Iris pigment epithelial cell (primary cell): ENCODE measurements at places on chromosomes 11 and 22.

- DNase-seq, result no peak
Measured at GRCh38 chr22:46567471-46567870, 30.1 kb upstream of the CELSR1 start.

DNA sequence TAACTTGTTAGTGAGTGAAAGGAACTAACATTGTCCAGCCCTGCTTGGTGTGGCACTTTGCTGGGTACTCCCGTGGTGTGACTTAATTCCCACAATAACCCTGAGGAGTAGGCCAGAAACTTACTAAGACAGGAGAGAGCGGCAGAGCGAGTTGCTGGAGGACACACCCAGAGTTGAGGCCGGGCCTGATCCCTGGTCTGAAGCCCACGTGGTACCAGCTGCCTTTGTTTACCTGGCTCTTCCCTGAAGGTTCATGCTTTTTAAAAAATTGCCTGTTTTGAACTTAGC lies 594 bp downstream of the MPST start:
- DNase-seq, result peak; percentile 66

DNA sequence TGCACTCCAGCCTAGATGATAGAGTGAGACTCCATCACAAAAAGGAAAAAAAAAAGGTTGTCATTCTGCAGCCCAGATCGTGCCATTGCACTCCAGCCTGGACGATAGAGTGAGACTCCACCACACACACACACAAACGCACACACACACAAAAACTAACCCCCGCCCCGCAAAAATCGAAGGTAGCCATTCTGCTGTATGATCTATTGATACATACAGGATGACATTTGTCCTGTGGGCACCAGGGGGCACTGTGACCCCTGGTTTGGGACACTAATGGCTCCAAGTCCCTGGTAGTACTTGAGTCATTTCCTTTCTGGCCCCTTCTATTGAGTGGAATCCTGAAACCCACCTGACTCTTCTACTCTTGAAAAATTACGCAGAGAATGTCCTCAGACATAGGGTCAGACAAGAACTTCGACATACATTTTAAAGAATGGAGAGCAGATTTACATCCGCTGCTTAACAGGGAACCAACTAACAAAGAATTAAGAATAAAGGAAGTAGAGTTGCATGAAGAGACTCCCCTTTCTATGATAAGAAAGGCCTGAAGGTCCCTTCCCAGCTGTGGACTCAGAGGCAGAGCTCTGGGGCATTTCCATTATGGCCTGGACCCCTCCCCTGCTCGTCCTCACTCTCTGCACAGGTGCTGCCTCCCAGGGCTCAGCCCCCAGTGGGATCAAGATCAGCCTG lies 35.0 kb upstream of the PRAME start:
- peak; percentile 53 for DNase-seq

DNA sequence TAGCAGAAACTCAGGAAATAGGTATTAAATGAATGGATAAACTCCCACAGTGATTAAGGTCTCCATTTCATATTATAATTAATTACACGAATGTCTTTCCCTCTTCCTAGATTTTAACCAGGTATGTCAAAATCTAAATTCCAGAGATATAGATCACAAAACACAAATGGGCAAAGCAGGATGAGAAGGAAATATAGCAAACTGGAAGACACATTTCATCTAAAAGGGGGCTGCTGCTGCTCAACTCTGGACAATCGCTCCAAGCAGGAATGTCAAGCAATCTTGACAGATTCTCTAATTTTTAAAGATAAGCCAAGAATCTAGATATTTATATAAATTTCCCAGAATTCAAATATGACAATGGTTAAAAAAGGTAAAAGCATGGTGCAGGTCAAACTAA lies 554.2 kb upstream of the CCDC90B start:
- DNase-seq, result no peak

GRCh38 chr11:121231576-121232278 lies 60.8 kb upstream of the SC5D start:
- DNase-seq, result no peak

GRCh38 chr11:17741487-17741886 lies 6.9 kb downstream of the KCNC1 start:
- no peak for DNase-seq

GRCh38 chr22:36977401-36977861 lies 41.8 kb downstream of the TST start:
- peak; percentile 19 for DNase-seq

DNA sequence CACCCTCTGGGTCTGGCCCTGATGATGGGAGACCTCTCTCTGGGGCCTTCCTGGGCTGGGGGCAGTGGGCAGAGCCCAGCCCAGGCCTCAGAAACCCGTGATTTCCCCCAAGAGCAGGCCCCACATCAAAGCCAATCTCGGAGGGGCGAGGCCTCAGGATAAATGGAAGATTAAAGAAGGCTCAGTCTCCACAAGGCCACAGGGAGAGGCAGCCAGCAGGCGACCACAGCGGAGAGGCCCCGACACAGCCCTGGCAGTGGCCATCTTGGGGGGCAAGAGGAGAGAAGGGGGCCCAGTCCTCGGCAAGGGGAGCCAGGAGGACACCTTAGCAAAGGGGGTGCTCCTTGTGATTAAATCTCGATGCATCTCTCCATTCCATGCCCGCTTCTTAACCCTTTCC lies 12.5 kb upstream of the CREB3L1 start:
- no peak for DNase-seq

DNA sequence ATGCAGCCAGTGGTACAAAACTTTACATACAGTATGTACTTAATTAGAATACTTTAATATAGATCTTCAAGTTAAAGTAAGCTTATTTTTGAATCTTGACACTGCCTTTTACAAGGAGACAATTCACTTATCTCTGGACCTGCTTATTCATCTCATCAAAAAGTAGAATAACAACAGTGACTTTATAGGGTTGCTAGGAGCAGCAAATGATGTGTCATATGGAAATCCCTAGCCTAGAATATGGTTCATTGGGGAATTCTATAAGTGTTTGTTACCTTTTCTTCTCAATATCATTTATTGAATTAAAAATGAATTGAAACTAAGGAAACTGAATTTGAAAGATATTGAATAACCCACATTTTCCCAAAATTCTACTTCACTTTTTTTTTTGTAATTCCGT lies 45.0 kb upstream of the FIBIN start:
- DNase-seq, result peak; percentile 53

GRCh38 chr22:42299586-42300258 lies 29.3 kb upstream of the TCF20 start:
- DNase-seq, result no peak

GRCh38 chr11:3807909-3808860 lies at the start of gene PGAP2:
Gene PGAP2 (plus strand): TSS chr11:3808560. CDS start chr11:3811260, 2,700 bp downstream.
- DNase-seq, result peak; percentile 53

DNA sequence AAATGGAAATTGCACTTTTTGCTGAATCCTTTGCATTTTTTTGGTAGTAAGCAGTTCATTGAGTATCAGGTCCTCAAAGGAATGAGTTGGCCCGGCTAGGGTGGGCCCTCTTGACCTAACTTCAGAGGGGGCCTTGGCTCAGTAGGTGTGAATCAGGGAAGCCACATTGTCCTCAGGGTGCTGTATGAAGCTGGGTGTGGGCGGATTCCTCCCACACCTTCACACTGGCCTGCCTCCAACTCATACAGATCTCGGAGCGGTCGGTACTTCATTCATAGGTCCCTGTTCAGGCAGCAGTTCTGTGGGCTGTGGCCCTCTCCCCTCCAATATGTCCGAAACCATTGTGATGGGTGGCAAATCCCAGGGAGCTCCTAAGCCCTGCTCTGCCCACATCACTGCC lies 47.4 kb upstream of the OR4B1 start:
- no peak for DNase-seq

DNA sequence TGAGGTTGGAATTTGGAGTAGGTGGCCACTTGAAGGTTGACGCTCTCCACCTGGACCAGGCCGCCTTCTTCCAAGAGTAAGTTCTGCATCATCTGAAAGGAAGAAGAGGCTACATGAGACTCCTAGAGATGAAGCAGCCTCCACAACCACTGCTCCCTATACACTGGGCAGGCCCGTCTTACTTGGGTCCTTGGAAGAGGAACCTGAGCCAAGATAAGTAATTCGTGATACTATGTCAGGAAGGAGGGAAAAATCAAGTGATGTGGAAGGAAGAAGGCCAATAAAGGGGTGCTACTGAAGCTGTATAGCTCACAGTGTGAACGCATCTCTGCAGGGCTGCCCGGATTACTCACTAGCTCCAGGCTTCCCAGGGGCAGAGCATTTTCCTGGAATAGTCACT lies 11.1 kb downstream of the UFD1 start:
- no peak for DNase-seq

DNA sequence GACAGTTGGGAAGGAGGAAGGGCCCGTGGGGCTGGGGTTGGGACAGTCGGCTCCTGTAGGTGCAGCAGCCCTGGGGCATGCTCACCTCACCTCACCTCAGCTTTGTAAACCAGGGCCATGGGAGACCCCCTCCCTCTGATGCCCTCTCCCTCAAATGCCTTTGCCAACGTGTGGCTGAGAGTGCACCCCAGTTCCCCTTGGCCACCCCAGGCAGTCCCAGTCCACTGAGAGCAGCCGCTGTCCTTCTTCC lies 4.2 kb upstream of the NEAT1 start:
- DNase-seq, result no peak

GRCh38 chr11:1219834-1220815 lies 2.7 kb upstream of the MUC5B start:
- no peak for DNase-seq

DNA sequence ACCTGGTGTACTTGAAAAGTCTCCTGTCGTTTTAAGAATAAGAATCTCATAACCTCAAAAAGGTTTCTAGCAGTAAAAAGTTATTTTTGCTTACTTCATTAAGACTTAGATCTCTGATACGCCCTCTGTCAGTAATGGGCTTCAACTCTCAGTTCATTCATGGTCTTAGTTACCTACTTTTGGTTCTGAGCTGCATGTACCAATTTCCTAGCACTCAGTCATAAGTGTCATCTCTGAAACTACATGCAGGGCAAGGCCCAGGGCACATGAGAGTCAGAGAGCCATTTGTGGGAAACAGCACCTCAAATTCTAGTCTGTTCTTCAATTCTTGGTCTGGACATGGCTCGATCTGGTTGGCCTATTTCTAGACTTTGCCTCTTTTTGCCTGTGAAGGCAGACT lies 838.4 kb downstream of the FAM181B start:
- DNase-seq, result no peak

- no peak for DNase-seq
Measured at GRCh38 chr11:32016111-32016510, 74.8 kb upstream of the RCN1 start.
